DND-41 (cell line): ENCODE measurements at places on chromosomes 12 and 14.

GRCh38 chr12:29565727-29566126, 68.2 kb upstream of the OVCH1 start:
- DNase-seq, result no peak

- no peak for DNase-seq
These were observed 2.2 kb upstream of the LRP1 start for GRCh38 chr12:57126061-57126460.

- DNase-seq, result peak; percentile 12
These were observed 136.5 kb upstream of the VRK1 start for GRCh38 chr14:96660667-96661066.

- peak; percentile 0 for DNase-seq
These were observed 313.0 kb upstream of the RTL1 start for GRCh38 chr14:101216366-101217079.

- DNase-seq, result no peak
These were observed 10.1 kb downstream of the NUDT4 start for GRCh38 chr12:93387780-93388179.

DNA sequence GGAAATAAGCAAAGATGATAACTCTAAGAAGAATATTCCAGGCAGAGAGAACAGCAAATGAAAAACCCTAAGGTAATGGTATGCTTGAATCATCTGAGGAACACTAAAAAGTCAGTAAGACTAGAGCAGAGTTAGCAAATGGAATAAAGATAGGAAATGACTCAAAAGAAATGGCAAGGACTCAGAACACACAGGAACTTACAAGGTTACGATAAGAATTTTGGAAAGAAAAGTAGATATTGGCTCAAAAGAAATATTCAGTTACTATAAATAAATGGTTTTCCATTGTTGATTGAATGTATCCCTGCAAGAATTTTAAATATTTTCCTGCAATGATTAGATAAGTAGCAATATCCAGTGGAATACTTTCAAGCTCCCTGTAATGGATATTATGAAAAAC, 705.8 kb downstream of the C12orf50 start:
- DNase-seq, result no peak

- DNase-seq, result no peak
These were observed 21.2 kb downstream of the PEX5 start for GRCh38 chr12:7210642-7211151.

- DNase-seq, result no peak
These were observed 5.9 kb upstream of the RERG start for GRCh38 chr12:15227004-15227679.

DNA sequence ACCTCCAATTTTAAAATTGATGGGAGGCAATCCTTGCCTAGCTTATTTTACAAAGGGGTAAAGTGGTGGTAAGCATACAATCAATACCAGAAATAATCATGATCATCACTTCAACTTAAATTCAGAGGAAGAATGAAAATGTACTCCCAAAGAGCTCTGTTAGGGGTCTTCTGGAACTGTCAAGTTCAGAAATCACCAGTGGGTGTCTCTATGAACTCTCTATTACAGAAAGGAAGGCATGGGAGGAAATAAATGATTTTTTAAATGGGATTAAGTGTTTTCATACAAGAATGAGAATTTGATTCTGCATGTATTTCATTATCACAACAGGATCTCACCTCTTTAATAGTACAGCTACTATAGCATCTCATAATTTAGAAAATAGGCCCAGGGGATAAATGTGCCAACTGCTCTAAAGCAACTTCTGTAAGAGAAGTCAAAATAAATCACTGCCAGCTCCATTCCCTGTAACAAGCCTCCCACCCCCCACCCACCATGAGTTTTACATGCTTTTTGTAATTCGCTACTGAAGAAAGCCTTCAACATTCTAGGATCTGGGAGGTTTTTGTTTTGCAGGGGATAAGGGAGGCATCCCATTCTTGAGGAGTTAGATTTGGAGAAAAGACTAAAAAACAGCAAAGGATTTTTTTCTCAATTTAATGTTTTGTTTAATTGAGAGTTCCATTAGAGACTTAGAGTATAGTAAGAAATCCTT, 9.7 kb downstream of the DCP1B start:
- DNase-seq, result no peak

- DNase-seq, result no peak
These were observed 59.6 kb upstream of the LRTM2 start for GRCh38 chr12:1760566-1761382.

DNA sequence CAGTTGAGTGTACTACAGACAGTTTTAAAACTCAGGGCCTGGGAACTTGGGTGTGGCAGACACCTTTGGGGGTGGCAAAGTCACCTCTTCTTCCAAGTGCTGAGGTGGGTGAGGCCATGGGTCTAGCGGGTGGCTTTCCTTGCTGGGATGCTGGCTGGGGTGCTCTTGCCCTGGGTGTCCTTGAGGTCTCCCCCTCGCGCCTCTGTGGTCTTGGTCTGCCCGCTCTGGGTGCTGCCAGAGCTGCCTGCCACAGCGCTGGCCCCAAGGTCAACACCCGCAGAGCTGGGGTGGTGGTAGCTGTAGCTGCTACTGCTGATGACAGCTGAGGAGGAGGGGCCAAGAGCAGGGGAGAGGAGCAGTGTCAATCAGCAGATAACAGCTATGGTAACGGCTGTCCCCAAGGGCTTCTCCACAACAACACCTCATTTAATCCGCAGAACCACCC, 6.8 kb downstream of the KRT74 start:
- DNase-seq, result no peak

- no peak for DNase-seq
These were observed 548.6 kb upstream of the TBX3 start for GRCh38 chr12:115232455-115233156.

DNA sequence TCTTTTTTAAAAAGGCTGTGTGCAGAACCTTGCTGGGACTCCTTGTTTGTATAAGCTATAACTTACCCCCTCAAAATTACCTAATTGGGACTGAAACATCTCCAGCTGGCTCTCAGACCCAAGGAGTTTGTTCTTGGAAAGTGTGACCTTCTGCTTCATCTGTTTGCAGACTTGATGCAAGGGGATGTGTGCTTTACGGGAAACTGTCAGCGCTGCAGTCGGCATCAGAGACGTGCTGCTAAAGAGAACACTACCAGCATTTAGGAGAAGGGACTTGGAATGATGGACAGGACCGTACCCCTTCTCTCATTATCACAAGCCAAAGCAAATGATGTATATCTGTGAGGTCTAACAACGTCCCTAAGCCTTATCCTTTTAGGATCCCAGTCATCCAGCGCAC, 174.2 kb upstream of the PARP11 start:
- no peak for DNase-seq

GRCh38 chr14:34324363-34324795, 137.7 kb downstream of the SPTSSA start:
- DNase-seq, result peak; percentile 29

GRCh38 chr12:77785211-77785610, 45.5 kb upstream of the NAV3 start:
- DNase-seq, result no peak
